Skin of body (tissue), 3 donors: ENCODE measurements at places on chromosomes 2 and 18. TPM values are rescaled to one million over a fixed set of nuclear protein-coding genes. Genes with fewer than 3 reads are reported as not detected.

Gene BMP10
- total RNA-seq, result not detected

Gene POMC
- 3.6 TPM for total RNA-seq

Gene PRSS56
- not detected for total RNA-seq

Gene RPRM
- total RNA-seq, result 3.2 TPM

Gene PIKFYVE
- total RNA-seq, result 33.3 TPM

Gene ACMSD
- total RNA-seq, result not detected

Gene NT5DC4
- total RNA-seq, result not detected

Gene TSPYL6
- total RNA-seq, result not detected

Gene SLC4A5
- 2.1 TPM for total RNA-seq

Gene AKAIN1
- not detected for total RNA-seq
